ENCODE measurements at places on chromosomes 12 and 14. TPM values are rescaled to one million over a fixed set of nuclear protein-coding genes. Genes with fewer than 3 reads are reported as not detected.

DNA sequence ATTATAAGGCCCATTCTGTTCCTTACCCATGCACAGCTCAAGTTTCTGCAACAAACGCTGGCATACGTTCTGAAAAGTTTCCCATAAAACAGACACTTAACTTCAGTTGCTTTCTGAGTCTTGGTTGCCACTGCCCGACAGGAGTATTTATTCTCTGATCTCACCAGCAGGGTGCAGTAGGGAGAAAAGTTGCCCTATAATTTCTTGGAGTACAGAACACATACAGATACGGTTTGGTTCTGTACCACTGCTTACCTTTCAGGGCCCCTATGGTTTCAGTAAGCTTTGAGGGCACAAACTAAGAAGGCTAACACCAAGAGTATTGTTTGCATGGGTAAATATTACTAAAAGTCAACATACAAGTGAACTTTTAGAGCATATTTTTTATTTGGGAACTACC lies 77.9 kb downstream of the SPATA7 start:
- no peak overlapping the region for H3K4me3 ChIP-seq

- no peak overlapping the region for H3K4me3 ChIP-seq
- no peak overlapping the region for H3K27ac ChIP-seq
- H3K27me3 ChIP-seq, result no peaks in the 10 kb centered on the region
- H3K4me1 ChIP-seq, result no peaks in the 10 kb centered on the region
- DNase-seq, result no peak
Observed at GRCh38 chr12:90945070-90945649, 9.8 kb downstream of the CCER1 start.

- H3K36me3 ChIP-seq, result no peaks in the 10 kb centered on the region
- H3K4me1 ChIP-seq, result peaks cover 5% of the 10 kb centered on the region
- peaks cover 32% of the 10 kb centered on the region for H3K27me3 ChIP-seq
- peak overlapping the region; percentile 5 for H3K4me3 ChIP-seq
Observed at GRCh38 chr12:53696285-53696654, 20.4 kb upstream of the ATP5MC2 start.

DNA sequence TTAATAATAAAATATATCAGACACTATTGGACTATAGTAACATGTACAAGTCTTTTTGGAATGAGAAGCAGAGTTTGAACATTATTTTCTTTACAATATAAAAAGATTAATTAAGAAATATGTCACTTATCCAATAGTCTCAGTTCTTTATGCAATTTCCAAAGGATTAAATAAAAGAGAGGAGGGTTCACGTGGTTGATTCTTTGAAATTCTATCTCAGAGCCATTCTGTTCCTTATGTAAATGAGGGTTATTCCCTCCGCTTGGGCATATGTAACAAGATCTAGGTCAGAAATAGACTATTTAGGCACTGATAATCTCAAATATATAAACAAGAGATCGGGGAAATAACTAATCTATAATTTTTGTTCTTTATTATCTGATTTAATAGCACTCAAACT lies 2.1 kb upstream of the TUBA1A start:
- H3K27ac ChIP-seq, result no peak overlapping the region
- DNase-seq, result no peak
- H3K36me3 ChIP-seq, result no peaks in the 10 kb centered on the region
- H3K27me3 ChIP-seq, result peaks cover 7% of the 10 kb centered on the region
- H3K4me1 ChIP-seq, result peaks cover 8% of the 10 kb centered on the region
- H3K4me3 ChIP-seq, result no peak overlapping the region

DNA sequence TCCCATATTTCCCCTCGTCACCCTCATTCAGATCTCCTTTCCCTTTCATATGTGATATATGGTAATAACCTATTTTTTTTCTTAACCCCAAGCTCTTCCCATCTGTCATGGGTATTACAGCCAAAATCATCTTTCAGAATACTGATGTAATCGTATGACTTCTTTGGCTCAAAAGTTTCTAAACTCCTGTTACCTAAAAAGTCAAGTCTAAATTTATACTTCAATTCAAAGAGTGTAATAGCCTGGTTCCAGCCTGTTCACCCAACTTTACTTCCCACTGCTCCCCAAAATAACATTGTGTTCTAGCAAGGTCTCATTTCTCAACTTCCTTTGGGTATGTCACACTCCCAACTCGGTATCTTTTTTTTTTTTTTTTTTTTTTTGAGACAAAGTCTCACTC lies 48.5 kb downstream of the TBK1 start:
- no peak overlapping the region for H3K4me3 ChIP-seq
- no peak overlapping the region for H3K27ac ChIP-seq
- H3K36me3 ChIP-seq, result peaks cover 4% of the 10 kb centered on the region
- no peaks in the 10 kb centered on the region for H3K4me1 ChIP-seq
- no peaks in the 10 kb centered on the region for H3K27me3 ChIP-seq

Gene DTD2
- 5.2 TPM for total RNA-seq

Gene VTI1B
- total RNA-seq, result 67.3 TPM

Data from gastrocnemius medialis (tissue), 4 donors.